ENCODE measurements at places on chromosomes 11 and 22. TPM values are rescaled to one million over a fixed set of nuclear protein-coding genes. Genes with fewer than 3 reads are reported as not detected.
A peak's percentile ranks its signal among the peaks of the same experiment; 100 is the strongest.

FIBP gene
- 72.8 TPM for total RNA-seq

OTOG gene
- not detected for total RNA-seq

DNA sequence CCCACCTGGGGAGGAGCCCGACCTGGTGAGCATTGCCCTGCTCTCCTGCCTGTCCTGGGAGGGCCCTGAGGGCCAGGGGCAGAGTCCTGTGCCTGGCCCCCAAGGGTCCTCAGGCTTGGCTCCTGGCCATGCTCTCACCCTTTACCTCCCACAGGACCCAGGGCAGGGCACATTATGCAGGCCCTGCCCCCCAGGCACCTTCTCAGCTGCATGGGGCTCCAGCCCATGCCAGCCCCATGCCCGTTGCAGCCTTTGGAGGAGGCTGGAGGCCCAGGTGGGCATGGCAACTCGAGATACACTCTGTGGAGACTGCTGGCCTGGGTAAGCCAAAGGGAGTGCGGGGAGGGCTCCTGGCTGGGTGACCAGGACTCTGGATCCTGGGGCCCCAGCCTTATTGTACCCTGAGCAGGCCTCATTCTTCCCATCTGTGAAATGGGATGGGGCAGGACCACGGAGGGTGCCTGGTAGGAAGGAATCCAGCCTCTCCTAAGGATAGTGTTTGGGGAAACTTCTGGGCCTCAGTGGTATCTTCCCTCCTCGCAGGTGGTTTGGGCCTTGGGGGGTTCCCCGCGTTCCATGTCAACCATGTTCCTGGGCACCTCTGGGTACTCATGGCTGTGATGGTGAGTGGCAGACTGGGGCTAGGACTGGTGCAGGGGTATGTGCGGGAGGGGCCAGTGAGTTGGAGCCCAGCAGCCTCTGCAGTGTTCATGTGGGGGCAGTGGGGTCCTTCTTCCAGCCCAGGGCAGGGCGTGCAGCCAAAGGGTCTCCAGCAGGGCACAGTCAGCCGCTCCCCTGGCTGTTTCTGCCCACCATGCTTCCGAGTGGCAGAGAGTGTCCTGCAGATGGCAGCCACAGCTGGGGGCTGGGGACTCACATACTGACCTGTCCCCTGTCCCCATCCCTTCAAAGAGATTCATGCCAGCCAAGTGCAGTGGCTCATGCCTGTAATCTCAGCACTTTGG is 14.7 kb downstream of the RELT start:
- no peak for DNase-seq

- no peak for DNase-seq
Measured at GRCh38 chr11:94576306-94576705, 9.1 kb downstream of the PIWIL4 start.

- DNase-seq: no peak
Measured at GRCh38 chr11:57481915-57482781, 21.8 kb downstream of the RTN4RL2 start.

DNA sequence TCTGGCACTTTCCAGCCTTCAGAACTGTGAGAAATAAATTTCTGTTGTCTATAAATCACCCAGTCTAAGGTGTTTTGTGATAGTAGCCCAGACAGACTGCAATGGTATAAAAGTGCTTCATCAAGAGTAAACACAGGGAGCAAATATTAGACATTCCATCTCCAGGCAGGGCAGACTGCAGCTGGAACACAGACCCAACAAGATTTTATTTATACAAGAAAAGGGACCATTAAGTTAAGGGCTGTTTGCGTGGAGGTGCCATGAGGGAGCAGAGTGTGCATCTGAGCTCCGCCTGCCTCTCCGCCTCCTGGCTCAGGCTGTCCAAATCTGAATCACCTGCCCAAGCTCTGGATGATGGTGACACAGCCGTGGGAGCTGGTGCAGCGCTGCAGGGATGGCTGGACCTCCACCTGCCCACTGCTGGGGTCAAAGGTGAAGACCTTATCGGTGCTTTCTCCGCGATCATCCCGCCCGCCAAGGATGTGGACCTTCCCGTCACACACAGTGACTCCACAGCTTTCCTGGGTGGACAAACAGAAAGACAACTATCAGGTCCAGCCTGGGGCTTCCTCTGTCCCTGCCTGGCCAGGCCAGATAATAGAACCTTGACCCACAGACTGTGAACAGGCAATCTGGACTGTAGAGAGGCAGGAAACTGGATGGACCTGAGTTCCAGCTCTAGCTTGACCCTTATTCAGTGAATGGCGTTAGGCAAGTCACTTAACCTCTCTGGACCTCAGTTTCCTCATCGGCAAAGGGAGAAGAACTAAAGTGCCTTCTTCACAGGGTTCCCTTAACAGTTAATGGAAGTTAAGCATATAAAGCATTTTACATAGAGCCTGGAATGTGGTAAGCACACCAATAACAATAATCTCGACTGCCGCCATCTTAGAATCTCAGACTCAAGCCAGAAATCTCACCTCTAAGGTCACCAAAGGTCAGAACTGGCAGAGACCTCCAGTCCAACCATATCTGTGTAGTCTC is 10.5 kb downstream of the KLHL35 start:
- DNase-seq: no peak

DNA sequence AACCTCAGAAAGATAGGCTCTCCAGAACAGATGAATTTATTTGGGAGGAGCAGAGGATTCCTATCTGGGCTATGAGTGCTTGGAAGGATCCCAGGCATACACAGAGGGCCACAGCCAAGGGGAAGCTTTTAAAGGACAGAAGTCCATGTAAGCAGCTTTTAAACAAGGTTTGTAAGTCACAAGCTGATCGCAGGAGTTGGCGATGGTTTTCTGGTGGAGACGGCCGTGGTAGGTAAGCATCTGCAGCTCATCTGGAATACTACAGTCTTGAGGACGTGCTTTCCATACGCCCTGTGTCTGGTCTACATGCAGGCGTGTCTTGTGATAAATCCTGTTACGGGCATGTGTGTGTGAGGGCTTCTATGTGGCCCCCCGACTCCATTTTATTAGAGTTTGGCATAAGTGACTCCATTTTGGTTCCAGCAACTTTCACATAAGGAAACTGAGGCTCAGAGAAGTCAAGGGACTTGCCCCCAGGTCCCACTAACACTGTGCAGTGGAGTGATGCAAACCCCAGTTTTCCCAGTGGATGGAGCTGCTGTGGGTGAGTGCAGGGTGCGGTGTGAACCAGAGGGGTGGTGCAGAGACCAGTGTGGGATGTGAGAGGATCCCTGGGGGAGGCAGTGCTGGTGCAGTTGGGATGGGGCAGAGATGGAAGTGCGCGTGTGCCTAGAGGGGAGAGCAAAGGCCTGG is 11.8 kb upstream of the ACY3 start:
- DNase-seq: no peak

PIH1D2 gene
- 0.43 TPM for total RNA-seq

ALDH3B1 gene
- total RNA-seq: not detected

GRCh38 chr22:39068033-39068785 is 8.9 kb upstream of the APOBEC3G start:
- DNase-seq: no peak

- DNase-seq: no peak
Measured at GRCh38 chr11:66701432-66702240, 23.9 kb upstream of the RBM4B start.

- DNase-seq: no peak
Measured at GRCh38 chr11:121538054-121538453, 85.3 kb upstream of the SORL1-AS1 start.

DNA sequence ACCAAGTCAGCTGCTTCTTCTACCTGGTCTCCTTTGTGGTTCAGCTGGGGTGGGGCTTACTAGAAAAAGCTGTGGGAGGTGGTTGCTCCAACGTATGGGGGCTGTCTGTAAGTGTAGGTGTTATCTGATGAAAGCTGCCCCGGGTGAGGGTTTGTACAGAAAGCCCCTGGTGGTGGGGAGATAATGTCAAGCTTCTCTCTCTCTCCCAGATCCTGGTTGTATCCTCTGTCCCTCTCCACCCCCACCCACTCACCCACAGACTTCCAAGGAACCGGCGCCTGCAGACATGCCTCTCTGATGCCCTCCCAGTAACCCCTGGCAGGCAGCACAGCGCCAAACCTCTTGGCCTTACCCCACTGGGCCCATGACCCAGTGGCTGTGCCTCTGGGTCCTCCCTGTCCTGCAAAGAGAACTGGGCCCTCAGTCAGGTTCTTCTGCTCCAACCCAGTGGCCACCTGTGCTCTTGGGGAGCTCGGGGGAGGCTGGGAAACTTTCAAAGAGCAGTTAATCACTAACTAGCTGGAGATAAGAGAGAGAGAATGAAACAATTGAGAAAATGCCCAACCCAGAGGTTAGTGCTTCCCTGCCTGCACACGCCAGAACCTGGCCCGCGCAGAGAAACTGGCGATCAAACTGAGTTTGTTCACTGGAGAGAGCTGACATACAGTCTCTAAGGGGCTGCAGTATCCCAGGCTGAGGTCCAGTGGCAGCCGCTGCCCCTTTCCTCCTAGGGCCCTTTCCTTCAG is 20.4 kb upstream of the EHF start:
- no peak for DNase-seq

NNMT gene
- total RNA-seq: 0.23 TPM

HSCB gene
- total RNA-seq: 15.0 TPM

GRCh38 chr11:72951193-72951592 is 137.0 kb downstream of the ATG16L2 start:
- no peak for DNase-seq

- no peak for DNase-seq
Measured at GRCh38 chr11:68314203-68315170, 2.1 kb downstream of the LRP5 start.

DNA sequence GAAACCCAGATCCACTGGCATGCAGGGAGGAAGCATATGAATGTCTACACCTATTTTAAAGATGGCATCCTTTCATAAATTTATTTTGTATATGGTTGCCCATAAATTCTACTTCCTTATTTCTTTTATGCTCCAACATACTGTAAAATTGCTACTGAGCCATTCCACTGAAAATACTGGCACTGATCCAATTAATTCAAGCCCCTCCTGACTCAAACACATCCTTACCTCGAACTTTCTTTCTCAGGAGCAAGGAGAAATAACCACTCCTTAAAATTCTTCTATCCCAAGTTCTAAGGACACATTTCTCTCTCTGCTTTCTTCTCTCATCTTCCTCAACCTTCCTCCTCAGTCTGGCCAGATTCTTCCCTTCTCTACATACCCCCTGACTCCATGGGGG is 5.5 kb upstream of the NXF1 start:
- no peak for DNase-seq

GRCh38 chr22:26835929-26836528 is 178.6 kb downstream of the MIAT start:
- DNase-seq: peak; percentile 17

- DNase-seq: no peak
Measured at GRCh38 chr22:24066260-24066659, 55.2 kb downstream of the CABIN1 start.

DNA sequence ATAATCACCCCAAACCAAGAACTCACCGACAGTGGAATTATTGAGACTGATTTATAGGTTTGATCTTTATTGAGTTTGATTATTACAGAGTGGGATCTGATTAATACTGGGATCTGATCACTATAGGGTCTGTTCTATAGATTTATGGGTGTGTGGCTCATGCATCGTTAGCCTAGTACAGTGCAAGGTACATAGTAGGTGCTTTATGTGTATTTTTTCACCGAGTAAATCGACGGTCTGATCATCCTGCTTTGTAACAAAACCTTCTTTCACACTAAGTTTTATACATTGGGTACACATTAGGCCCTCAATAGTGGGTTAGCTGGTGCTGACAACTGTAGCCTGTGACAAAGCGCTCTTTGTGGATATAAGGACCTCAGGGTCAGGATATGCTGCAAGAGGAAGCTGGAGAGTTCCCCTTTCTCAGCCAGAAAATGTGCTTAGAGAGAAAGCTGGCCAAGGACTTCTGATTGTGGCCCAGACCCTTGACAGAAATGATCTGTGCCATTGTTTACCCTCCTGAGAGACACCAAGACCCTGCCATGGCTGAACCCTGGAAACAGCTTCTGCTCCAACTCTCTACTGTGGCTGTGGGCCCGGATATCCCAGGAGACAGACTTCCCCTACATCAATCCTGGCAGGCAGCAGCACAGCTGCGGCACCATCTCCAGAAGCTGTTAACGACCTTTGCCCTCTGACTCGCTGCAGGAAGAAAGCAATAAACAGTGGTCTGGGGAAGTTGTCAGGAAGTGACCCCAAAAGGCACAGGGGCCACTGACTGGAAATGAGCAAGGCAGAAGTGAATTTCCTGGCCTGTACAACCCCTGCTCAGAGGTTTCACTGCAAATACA is 16.1 kb upstream of the TPP1 start:
- no peak for DNase-seq

UNC93B1 gene
- 15.6 TPM for total RNA-seq

HBD gene
- total RNA-seq: not detected

DEFB131B gene
- not detected for total RNA-seq

GRCh38 chr11:65180877-65181568 is 705 bp upstream of the CAPN1 start:
- DNase-seq: peak; percentile 41

- DNase-seq: no peak
Measured at GRCh38 chr11:86151174-86152005, 82.5 kb upstream of the PICALM start.

DNA sequence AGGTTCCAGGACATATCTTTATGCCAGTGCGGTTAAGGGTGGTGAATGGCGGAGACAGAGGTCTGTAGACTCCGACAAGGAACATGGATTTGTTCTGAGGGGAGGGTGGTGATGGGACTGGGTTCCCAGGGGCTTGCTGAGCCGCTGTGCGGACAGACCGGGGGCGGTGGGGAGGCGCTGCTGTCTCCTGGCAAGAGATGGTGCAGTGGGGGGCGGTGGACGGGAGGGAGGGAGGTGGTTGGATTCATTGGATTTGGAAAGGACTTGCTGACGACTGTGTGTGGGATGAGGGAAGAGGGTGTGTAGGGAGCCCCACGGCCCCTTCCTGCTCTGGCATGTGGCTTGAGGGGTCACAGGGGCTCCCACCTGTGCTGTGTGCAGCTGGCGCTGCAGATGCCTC is 43.2 kb downstream of the FLRT1 start:
- no peak for DNase-seq

DNA sequence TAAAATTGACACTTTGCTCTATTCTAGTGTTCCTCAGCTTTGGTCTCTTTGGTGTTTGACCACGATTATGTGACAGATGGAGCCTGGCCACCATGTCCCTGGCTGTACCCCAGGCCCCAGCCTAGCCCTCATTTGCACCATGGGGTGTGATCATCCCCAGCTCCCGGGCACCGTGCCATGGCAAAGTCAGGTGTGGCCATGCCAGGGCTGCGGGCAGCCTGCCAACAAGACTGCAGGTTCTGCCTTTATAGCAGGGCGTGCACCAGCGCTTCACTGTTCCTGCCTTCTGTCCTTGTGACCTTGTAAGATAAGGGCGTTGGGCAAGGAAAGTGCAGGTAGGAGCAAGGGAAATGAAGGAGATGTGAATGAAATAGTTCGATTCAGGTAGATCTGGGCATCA is 22.4 kb upstream of the APOBEC3A start:
- DNase-seq: no peak
